ENCODE measurements at places on chromosomes 13 and 19.
A peak's percentile ranks its signal among the peaks of the same experiment; 100 is the strongest.

GRCh38 chr19:8505680-8506401 is 3.4 kb upstream of the PRAM1 start:
- peak; percentile 81 for DNase-seq

DNA sequence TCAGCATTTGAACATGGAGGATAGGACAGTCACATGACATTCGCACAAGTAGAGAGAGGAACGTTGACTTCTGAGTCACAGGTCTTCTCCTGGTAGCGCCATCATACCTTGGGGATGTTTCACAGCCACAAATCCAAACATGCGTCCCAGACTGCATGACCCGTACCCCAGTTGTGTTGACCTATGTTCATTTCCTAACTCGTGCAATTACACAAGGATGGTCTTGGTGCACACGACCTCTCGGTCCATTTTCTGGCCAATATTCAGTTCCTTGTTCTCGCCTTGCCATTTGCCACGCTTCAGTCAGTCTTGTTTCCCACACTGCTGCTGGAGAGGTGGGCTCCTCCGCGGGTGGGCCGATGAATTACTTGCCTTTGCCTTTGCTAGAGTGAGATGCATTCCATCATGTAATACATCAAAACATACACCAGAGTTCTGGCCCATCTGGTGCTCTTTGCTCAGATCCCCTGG is 87.3 kb downstream of the COL4A2 start:
- no peak for DNase-seq

DNA sequence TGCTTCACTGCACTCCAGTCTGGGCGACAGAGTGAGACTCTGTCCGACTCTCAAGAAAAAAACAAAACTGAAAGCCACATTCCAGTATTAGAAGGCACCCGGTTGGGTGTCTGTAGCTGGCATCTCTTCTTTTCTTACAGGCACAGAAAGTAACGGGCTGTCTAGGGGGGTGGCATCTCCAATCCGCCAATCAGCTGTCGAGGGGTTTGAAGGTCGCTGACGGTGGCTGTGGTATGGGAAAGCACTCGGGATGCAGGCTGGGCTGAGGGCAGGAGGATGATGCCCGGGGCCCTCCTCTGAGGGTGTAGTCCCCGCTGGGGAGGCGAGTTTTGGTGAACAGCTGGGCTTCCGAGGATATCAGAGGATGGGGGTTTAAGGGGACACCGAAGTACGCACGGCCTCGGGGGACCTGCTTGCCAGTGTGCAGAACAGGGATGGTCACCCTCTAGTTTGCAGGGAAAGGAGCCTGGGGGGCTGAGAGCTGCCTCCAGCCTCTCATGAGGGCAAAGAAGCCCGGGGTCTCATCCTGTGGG is 27.0 kb upstream of the ZBTB7A start:
- no peak for DNase-seq

- DNase-seq = no peak
Observed at GRCh38 chr19:33677745-33678426, 56.1 kb downstream of the CHST8 start.

DNA sequence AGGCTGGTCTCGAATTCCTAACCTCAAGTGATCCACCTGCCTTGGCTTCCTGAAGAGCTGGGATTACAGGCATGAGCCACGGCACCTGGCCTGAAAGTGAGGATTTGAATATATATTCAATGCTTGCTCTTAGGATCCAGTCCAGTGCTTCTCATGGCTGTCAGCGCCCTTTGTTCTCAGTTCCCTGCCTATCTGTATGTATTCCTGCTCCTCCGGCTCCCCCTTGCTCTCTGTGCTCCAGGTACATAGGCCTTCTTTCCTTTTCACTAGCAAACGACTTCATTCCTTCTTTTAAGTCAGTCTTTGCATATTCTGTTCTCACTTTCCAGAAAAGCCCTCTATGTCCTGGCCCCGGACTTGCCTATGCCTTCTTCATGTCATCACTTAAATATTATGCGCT is 232.8 kb downstream of the DACH1 start:
- DNase-seq = no peak

DNA sequence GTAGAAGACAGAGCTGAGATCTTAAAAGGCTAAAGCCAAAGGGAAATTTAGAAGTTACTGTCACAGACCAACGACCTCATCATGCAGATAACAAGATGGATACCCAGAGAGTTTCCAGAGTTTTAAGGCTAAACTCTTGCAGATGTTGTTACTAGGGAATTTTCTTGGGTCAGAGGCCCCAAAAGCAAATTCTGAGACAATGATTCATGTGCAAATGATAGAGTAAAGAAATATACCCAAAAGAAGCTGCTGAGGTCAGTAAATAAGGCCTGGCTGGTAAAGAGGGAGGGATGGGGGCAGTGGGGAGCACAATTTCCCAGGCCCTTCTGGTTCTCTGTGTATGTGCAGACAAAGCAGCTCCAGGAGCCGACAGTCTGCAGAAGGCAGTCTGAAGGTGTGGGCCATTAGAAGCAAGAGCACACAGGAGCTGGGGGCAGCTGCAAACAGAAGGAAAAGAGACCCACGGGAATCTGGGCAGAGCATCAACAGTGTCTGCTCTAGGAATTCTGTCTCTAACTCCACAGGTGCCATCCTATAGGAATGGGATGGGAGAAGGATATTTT is 330.8 kb downstream of the TBC1D4 start:
- DNase-seq = no peak

DNA sequence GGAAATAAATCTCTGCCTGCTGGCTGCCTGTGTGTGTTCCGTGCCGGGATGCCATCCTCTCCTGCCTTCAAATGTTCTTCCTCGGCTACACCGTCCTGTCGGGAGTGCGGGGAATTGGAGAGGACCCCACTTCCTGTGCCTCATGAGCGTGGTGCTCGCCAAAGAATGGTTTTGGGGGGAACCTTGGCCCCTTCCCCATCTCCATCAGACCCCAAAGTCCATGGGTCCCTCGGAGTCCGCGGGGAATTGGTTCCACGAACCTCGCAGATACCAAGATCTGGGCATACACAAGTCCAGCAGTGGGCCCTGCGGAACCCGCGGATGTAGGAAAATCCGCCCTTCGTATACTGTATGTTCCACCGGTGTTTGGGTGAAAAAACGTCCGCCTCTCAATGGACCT is 2.3 kb upstream of the ZNF865 start:
- DNase-seq = no peak

DNA sequence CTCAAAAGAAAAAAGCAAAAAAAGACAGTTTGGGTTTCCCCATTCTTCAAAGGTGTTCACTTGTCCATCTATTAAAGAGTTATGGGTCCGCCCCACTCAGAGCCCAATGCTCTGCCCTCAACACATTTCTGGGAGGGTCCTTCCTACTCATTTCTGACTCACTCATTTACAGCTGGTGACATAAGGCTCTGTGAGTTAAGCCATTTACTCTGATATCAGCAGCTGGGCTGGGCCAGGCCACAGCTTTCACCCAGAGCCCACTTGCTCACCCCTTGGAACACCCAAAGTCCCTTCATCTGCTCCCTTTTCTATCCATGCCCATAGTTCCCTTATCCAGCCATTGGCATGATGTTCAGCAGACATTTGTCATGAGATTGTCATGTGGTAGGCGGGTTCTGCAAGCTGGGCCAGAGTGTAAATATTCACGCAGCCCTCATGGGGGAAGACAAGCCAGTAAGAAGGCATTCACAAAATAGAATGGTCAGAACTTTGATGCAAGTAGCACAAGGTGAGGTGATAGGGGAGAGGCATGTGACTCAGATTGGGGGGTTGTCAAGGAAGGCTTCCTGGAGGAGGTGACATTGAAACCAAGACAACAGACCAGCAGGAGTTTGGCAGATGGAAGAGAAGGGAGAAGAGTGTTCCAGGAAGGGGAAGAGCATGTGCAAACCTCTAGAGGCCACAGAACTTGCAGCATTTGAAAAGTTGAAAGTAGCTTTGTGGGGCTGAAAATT is 5.9 kb downstream of the MAST1 start:
- DNase-seq = no peak

GRCh38 chr13:94988654-94989053 is 276.3 kb upstream of the SOX21 start:
- DNase-seq = no peak

GRCh38 chr13:40984668-40985366 is 34.3 kb downstream of the ELF1 start:
- no peak for DNase-seq

DNA sequence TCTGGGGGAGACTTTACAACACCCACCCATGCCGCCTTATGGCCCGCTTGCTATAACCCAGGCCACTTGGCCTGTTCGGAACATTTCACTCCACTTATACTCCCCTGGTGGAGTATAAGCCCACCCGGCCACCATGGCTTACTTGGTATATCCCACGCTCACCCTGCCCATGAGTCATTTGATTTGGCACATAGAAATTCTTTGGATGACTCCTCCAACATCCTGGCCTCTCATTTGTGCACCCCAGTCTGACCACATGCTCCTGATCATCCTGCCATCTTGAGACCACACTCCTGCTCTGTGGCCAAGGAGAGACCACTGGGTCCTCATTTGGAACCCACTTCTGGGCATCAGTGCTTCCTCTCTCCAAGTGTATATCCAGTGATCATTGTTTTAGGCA is 5.2 kb downstream of the SPACA6 start:
- no peak for DNase-seq

DNA sequence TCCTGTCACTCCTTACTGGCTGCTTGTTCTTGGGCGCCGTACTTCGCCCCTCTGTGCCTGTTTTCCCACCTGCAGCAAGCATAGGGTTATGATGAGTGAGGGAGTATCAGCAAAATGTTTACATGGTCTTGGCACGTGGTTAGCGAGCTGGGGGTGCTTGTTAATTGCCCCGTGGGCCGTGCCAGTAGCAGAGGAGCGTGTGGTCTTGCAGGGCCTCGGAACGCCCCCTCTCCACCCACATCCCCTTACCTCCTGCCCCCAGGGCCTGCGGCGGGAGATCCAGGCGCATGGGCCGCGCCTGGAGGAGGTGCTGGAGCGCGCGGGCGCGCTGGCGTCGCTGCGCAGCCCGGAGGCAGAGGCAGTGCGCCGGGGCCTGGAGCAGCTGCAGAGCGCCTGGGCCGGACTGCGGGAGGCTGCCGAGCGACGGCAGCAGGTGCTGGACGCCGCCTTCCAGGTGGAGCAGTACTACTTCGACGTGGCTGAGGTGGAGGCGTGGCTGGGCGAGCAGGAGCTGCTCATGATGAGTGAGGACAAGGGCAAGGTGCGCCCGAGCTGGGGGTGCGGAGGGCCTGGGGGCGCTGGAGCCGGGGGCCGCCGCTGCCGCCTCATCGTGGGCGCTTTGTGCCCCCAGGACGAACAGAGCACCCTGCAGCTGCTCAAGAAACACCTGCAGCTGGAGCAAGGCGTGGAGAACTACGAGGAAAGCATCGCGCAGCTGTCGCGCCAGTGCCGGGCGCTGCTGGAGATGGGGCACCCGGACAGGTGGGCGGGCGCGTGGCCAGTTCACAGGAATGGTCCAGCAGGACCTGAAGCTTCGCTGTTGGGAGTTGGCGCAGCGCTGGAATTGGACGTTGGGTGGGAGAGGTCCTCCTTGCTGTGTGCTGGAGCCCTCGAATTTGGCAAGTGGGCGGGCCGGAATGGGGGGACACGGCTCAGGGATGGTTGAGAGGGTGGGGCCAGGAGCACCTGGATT is 22.5 kb upstream of the SHKBP1 start:
- DNase-seq = no peak

GRCh38 chr13:25860862-25861261 is 191.0 kb downstream of the SHISA2 start:
- no peak for DNase-seq

DNA sequence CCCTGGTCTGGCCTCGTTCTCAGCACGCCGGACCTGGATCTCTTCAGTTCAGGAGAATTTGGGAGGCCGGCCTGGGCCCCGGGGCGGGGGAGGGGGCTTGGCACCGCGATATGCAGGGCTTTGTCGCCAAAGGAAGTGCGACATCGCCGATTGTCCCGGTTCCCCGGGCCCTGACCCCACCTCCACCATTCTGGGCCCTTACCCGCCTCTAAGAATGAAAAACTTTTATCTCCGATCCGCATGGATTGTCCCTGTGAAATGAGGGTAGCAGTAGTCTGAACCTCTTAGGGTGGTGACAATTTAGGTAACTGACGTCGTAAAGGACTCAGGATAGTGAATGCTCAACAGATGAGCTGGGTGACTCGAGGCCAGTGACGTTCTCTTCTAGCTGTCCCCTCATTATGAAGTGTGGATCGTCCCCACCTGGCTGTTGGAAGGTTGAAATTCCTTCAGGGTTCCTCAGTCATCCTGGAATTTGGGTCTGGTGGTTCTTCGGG is 650 bp downstream of the DDA1 start:
- no peak for DNase-seq

DNA sequence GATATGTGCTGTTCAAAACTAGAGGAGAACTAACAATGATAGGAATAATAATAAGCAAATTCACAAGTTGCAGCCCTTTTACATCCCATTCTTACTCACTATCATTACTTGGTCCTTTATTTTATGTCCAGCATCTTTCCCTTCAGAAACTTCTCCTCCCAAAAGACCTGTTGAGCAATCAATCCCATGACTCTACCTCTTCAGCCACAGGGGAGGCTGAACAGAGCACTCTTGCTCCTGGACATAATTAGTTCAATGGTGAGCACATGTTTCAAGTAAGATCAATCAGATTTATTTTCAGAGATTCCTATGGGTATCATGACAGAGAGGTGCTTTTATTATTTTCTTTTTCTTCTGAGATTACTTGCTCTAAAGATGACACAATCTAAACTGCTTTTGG is 260.0 kb downstream of the COG6 start:
- no peak for DNase-seq

GRCh38 chr19:2173388-2173766 is 9.6 kb downstream of the DOT1L start:
- DNase-seq = peak; percentile 54

DNA sequence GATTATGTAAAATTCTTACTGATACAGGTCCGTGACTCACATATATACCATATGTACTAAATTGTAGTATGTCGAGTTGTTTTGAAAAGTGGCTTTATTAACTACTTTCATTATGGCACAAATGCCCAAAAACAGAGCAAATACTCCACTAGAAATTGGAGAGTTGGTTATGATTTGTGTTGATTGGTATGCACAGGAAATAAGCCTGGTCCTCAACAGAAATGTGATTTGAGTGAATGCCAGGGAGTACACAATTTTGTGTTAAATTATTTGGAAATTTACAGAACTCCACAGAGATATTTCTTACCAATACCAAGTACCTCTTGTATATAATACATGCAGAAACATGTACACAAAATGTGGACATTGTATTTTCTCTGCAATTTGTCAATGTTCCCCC is 676.7 kb downstream of the PCDH9 start:
- DNase-seq = no peak

GRCh38 chr13:97001636-97002035 is 7.4 kb upstream of the OXGR1 start:
- no peak for DNase-seq

- DNase-seq = no peak
Observed at GRCh38 chr13:76709851-76710250, 176.4 kb downstream of the KCTD12 start.

- DNase-seq = no peak
Observed at GRCh38 chr13:25018729-25019115, 77.2 kb upstream of the PABPC3 start.

- DNase-seq = no peak
Observed at GRCh38 chr19:51742789-51743188, 8.9 kb downstream of the FPR1 start.

All from upper lobe of left lung (tissue), 6 donors.